ENCODE measurements at places on chromosomes 3 and 15.

- DNase-seq: no peak
Observed at GRCh38 chr3:193822492-193823212, 229.6 kb downstream of the OPA1 start.

GRCh38 chr3:104273046-104273649 lies 1093.6 kb upstream of the ALCAM start:
- no peak for DNase-seq

GRCh38 chr3:177286034-177286433 lies 88.8 kb upstream of the TBL1XR1 start:
- DNase-seq: no peak

GRCh38 chr15:100147828-100148227 lies 193.9 kb downstream of the ADAMTS17 start:
- no peak for DNase-seq
